ENCODE measurements at places on chromosomes 3 and 15. TPM values are rescaled to one million over a fixed set of nuclear protein-coding genes. Genes with fewer than 3 reads are reported as not detected.

The CYP1A1 gene
- 0.45 TPM for total RNA-seq

DNA sequence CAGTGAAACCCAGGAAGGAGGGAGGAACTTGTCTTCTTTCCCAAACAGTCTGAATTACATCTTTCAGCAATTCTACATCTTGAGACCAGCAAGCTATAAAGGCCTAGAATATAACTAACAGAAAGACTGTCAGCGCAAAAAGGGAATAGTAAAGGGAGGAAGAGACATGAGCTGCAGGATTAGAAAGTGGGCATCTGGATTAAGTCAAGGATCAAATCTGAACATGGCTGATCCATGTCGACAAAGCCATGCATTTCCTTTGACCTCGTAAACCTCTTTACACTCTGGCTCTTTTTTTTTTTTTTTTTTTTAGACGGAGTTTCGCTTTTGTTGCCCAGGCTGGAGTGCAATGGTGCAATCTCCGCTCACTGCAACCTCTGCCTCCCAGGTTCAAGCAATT is 35.4 kb upstream of the KCNMB3 start:
- no peak for DNase-seq

DNA sequence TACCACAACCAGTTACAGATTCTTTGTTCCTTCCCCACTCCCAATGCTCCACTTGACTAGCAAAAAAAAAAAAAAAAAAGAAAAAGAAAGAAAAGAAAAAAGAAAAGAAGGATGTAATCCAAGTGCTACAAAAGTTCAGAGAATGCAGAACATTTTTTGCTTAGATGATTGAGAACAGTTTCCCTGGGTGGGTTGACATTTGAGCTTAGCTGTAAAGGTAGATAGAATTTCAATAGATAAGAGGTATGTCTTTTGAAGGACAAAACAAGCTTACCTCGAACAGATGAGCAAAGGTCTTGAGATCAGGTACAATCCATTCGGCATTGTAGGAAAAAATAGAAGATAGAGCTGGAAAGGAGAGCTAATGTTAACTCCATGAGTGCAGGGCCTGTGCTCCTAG is 344.6 kb upstream of the NECTIN3 start:
- DNase-seq, result no peak

- peak; percentile 26 for DNase-seq
These were observed 130.6 kb upstream of the FHIT start for GRCh38 chr3:61381745-61382392.

DNA sequence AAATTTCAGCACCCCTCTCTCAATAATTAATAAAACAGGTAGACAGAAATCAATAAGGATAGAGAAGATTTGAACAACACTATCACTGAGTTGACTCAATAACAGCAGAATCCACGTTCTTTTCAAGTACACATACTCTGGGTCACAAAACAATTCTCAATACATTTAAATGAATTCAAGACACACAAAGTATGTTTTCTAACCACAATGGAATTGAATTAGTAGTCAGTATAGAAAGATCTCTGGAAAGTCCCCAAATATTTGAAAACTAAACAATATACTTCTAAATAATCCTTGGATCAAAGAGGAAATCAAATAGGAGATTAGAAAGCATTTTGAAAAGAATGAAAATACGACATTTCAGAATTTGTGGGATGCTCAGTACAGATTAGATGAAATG is 40.0 kb downstream of the TKT start:
- DNase-seq, result no peak
